Right forelimb (tissue), 1 donor: ENCODE measurements at places on chromosomes 3 and 15.

DNA sequence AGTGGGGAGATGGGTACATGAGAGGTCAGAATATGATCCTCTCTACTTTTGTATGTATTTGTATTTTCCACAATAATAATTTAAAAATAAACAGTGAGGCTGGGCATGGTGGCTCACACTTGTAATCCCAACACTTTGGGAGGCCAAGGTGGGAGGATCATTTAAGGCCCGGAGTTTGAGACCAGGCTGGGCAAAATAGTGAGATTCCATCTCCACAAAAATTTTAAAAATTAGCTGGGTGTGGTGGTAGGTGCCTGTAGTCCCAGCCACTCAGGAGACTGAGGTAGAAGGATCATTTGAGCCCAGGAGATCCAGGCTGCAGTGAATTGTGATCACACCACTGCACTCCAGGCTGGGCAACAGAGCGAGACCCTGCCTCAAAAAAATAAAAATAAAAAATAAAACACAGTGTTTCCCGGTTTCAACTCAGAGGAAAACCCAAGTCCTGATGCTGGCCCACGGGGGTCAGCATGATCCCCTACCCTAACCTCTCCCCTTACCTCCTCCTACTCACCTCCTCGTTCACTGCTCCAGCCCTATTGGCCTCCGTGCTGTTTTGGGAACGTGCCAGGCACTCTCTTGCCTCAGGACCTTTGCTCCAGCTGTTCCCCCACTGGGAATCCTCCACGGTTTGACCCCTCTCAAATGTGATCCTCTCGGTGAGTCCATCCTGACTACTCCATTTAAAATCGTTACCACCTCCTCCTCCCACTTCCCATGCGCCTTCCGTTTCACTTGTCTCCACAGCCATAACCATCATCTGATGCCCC is 2.9 kb upstream of the KLHL40 start:
- no peak for DNase-seq

DNA sequence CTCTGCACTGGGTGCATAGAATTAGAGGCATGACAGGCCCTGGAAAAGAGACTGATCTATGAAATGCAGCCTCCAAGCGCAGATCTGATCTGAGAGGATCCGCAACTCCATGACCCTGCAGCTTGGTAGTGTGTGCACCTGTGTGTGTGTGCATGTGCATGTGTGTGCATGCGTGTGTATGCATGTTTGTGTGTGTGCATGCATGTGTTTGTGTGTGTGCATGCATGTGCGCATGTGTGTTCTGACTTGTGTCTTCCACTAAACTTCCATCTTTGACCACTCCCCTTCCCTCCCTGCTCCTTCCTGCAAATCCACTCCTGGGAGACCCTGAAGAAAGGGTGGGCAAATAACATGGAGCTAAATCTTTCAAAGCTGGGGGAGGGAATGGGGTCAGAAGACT is 256.9 kb downstream of the PLCL2 start:
- DNase-seq: no peak

- DNase-seq: no peak
These were observed 22.1 kb downstream of the RAB8B start for GRCh38 chr15:63211549-63211948.

- no peak for DNase-seq
These were observed 75.0 kb upstream of the MBNL1 start for GRCh38 chr3:152193673-152194267.

DNA sequence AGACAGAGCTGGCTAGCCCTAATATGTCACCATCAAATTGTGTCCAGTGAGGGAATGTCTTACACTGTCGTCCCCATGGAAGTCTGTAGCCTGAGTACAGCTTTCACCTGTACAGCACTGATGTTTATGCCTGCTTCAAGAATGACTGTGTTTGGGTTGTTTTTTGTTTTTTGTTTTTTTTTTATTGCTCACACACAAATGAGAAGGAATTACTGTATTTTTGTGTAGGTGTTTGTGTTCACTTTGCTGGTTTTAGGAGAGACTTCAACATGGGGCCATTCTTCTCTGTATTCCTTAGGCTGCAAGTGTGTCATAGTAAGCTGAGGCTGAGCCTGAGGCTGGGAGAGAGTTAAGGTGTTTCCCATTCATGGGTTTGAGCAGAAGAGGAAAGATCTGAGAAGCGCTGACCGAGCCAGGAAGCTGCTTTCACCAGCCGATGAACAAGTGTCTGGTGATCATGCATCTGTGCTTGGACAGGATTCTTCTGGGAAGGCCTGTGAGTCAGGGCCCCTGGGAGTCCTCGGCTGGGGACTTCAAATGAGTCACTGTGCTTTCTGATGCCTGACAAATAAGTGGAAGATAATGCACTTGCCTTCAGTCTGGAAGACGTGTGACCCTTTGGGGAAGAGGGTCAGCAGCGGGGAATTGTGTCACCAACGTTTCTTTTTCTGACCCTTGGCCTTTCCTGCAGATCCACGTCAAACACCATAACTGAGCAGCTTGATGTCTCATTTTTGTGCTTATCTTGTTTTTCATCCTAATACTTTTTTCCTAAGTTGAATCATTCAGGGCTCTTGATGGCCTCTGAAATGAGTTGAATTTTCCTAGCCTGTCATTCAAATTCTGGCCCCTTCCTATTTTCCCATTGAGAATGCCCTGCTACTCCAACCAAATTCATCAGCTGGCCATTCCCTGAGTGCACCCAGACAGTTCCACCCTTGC is 36.7 kb upstream of the ZBTB38 start:
- DNase-seq: no peak

- no peak for DNase-seq
These were observed 83.4 kb upstream of the RNU6-1 start for GRCh38 chr15:67922971-67923945.

DNA sequence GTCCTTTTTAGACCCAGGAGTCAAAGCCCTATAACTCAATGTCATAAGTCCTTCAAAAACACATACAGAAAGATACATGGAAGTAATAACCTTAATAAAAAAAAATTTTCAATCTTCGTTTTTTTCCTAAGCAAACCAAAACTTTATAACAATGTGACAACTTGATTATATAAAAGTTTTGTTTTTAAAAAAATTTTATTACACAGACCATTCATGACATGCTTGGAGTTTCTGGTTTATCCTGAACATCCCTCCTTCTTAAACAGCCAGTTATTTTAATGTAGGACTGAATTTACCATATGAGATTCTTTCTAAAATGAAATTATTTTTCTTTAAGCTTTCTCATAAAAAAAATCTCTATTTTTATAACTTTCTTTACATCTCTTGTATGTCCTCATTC is 30.7 kb downstream of the IQCF6 start:
- DNase-seq: no peak
